ENCODE measurements at places on chromosomes 6 and 20.

- DNase-seq: no peak
These were observed 210.4 kb upstream of the RNF24 start for GRCh38 chr20:4225745-4226144.

DNA sequence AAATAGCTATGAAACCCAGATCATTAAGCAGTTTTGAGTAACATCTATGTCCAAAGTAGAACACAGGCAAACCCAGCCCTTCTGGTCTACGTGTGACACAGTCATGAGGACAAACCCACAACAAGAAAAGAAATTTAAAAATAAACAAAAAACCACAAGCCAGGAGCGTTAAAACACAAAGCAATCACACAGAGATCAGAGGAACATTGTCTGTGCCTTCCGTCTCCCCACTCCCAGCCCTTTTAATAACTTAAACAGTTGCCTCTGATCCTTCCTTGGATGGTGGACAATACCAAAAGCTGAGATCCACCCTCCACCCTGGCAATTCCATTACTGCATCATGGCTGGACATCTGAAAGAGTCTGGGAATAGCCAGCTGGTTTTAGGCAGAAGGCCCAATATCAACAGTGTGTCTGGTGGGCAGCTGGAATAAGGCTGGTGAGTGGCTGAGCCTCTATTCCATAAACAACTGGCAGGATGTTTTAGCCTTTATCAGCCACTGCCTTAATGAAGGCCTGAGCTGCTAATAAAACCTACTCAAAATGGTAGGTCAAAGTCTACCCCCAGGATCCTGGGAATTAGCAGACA is 15.7 kb upstream of the LAMA4 start:
- DNase-seq: no peak

DNA sequence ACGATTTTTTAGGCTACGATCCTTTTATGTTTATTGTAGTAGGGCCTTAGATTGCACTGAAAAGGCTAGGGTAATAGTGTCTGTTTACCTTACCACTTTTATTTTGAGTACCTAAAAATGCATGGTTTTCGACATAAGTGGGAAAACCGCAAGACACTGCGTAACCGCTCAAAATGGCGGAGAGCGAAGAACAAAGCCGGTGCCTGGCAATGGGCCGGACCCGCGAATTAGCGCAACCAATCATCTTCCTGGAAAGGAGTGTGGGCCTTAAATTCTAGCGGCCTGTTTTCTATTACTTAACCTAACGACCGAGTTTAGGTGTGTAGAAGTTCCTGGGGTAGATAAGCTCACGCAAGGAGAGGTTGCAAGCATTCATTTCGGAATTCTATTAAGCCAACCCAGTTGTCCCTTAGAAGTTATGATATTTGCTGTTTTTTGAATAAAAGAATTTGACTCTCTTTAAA is 118.0 kb downstream of the HFE start:
- peak; percentile 38 for DNase-seq

DNA sequence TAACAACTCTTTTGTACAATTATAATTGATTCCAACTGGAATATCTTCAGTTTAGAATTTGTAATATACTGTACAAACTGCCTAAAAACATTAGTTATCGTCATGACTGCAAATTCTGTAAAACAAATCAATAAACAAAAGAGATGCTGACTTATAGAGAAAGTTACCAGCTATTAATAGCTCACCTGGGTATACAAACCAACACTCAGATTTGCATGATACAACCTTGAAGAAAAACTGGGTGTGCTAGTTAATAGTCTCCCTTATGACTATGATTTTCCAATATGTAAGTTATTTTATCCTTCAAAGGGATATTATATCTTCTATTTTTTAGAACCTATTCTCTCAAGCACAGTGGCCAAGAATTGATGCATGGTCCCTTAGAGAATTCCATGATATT is 698.5 kb downstream of the FRK start:
- no peak for DNase-seq

GRCh38 chr6:47520282-47520681 is 42.7 kb downstream of the CD2AP start:
- no peak for DNase-seq

DNA sequence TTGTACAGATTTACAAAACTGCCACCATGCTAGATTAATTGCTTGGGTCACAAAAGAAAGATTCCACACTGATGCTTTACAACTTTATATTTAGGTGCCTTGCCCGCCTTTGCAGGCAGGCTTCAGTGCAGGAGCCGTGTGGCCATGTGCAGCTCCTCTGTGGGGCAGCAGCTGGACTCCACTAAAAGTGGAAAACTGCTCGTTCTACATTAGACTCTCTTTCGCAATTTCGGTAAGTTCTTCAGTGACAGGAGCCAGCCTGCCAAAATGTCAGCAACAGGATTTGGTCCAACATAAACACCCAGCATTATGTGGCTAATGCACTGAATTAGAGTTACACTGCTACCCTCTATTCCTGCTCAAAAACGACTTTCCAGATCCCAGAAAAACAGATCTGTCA is 174.4 kb upstream of the KCNK16 start:
- DNase-seq: no peak

- DNase-seq: peak; percentile 13
These were observed 104.1 kb upstream of the SLC35B3 start for GRCh38 chr6:8539453-8539852.

DNA sequence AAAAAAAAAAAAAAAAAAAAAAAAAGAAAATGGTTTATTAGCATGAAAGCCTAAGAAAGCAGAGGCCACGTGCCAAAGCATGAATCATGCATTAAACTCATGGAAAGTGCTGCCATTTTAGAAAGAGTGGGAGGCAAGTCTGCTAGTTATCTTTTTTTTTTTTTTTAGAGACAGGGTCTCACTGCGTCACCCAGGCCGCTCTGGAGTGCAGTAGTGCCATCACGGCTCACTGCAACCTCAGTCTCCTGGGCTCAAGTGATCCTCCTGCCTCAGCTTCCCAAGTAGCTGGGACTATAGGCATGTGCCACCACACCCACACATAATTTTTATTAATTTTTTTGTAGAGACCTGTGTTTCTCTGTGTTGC is 5.2 kb downstream of the VWA7 start:
- DNase-seq: no peak

DNA sequence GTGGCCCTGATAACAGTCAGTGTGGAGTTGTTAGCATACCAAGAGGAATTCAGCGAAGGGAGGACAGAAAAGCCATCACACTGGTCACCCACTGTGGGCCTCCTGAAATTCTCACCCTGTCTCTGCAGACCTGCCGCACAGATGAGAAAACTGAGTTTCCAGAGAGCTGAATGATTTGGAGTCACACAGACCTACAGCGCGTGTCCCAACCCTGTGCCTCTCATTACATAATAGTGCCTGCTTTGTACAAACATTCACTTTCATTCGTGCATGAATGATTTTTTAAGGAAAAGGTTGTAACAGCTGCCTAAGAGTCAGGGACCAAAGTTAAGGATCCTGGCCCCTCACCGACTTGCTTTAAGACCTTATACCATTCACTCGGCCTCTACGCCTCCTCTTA is 62.7 kb downstream of the THBS2 start:
- DNase-seq: no peak

DNA sequence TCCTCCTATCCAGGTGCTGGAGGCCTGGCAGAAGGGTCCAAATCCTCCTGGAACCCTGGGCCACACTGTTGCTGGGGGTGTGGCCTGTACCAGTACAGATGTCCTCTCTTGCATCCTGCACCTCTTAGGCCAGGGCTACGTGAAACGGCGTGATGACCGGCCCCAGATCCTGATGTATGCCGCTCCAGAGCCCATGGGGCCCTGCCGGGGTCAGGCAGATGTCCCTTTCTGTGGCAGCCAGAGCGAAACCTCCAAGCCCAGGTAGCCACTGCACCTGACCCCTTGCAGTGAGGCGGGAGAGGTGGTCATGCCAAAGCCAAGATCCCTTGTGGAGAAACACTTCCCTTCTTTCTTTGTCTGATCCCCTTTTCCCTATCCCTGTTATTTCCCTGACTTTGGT is 14.2 kb downstream of the DNPH1 start:
- DNase-seq: no peak

DNA sequence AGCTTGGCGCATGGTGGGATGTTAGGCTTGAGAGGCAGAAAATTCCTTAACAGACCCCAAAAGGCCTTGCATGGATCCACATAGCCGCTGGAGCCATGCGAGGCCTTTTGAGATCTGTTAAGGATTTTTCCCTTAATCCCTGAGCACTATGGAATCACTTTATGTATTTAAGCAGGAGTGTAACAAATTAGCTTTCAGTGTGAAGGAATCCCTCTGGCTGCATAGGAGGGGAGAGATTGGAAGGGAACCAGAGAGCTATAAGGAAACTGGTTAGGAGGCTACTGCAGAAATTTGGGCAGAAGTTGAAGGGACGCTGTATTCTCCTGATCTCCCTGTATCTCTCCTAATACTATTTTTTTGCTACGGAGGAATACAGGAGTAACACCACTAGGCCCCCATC is 23.1 kb upstream of the NEDD9 start:
- DNase-seq: no peak

DNA sequence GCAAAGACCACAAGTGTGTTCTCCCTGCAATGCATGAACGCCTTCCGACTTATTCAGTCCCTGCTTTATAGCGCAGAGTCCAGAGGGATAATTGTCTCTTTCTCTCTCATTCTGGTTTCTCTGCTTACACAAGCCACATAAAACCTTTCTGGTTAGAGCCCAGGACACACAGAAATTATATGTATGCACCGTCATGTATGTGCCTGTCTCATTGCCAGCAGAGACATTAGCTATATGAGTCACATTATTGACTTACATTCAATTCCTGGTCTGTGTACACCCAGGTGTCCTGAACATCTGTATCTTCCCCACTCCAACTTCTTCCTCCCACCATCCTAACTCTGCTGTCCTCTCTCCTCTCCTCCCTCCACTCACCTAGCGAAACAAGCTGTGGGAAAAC is 44.0 kb downstream of the LRFN2 start:
- no peak for DNase-seq

GRCh38 chr20:59094576-59094975 is 52.0 kb upstream of the PRELID3B start:
- peak; percentile 49 for DNase-seq

DNA sequence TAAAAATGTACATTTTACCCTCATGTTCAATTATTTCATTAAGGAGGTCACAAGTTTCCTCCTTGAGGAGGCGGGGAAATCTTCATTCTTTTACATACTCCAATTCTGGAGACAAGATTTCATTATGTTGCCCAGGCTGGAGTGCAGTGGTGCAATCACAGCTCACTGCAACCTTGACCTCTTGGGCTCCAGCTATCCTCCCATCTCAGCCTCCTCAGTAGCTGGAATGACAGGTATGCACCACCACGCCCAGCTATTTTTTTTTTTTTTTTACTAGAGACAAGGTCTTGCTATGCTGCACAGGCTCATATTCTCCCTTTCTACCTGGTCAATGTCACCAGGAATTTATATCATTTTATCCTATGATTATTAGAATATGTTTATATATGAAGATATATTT is 85.8 kb downstream of the FUT9 start:
- DNase-seq: no peak

GRCh38 chr6:4751823-4752464 is 24.3 kb upstream of the CDYL start:
- no peak for DNase-seq

- no peak for DNase-seq
These were observed 14.6 kb upstream of the FAXC start for GRCh38 chr6:99364026-99364425.

GRCh38 chr6:51477711-51478311 is 609.6 kb downstream of the PKHD1 start:
- DNase-seq: no peak

DNA sequence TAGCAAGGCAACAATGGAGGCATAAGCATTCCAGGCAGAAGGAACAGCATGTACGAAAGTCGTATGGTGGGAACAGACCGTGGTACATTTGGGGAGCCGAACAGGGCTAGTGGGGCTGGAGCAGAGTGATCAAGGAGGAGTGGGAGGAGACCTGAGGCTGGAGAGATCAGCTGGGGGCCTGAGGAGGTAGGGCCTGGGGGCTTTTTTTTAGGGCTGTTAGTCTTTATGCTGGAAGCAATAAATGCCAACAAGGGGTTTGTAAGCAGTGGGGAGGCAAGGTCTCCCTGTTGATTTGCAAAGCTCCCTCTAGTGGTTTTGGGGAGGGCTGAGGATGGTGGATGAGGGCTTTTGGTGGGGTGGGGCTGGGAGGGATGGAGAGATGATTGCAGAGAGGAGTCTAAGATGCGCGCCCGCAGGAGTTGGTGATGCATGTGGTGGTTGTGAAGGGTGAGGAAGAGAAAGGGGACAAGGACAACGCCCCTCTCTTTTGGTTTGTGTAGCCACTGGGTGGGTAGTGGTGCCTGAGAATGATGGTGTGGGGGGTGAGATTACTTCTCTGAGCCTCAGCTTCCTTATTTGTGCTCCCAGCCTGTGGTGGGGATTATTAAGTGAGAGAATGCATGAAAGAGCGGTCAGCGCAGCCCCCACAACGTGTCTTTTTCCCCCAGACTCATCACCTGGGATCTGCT is 74.1 kb upstream of the TOX2 start:
- DNase-seq: peak; percentile 79

- DNase-seq: no peak
These were observed 382.8 kb downstream of the CDH26 start for GRCh38 chr20:60341062-60341461.

- no peak for DNase-seq
These were observed 6.5 kb downstream of the MDGA1 start for GRCh38 chr6:37690964-37691735.

- no peak for DNase-seq
These were observed 21.9 kb upstream of the C6orf141 start for GRCh38 chr6:49528571-49528970.

- no peak for DNase-seq
These were observed 38.9 kb downstream of the SNRNP48 start for GRCh38 chr6:7628909-7629308.

- DNase-seq: no peak
These were observed 78.1 kb downstream of the AFDN start for GRCh38 chr6:167904791-167905190.

GRCh38 chr6:24910961-24911725 is 24.6 kb downstream of the RIPOR2 start:
- peak; percentile 81 for DNase-seq

GRCh38 chr6:42509256-42509655 is 54.6 kb upstream of the UBR2 start:
- DNase-seq: no peak

GRCh38 chr6:42984924-42985475 is 630 bp downstream of the PPP2R5D start:
- peak; percentile 39 for DNase-seq

DNA sequence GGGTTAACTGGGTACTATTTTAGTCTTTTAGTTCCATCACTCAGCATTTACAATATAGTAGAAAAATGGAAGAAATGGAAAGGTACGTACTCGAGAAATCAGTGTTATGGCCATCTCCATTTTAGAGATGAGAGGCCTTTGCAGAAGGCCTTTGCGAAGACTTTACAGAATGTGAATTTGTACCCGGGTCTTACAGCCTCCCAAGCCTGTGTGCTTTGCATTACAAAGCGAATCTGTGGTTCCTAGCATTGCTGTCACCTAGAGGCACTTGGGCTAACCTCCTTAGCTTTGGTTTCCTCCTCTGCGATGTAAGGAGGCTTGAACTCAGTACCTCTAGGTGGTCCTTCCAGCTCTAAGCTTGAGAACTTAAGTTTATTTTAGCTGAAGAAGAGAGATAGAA is 10.9 kb downstream of the VAPB start:
- no peak for DNase-seq

All from iPS-NIHi11 (cell line).